ENCODE measurements at places on chromosomes 3 and 15. TPM values are rescaled to one million over a fixed set of nuclear protein-coding genes. Genes with fewer than 3 reads are reported as not detected.

The SLCO2A1 gene
- total RNA-seq = 169 TPM

The AMT gene
- 8.8 TPM for total RNA-seq

The RLBP1 gene
- not detected for total RNA-seq

The TTC21A gene
- 7.1 TPM for total RNA-seq

The HGD gene
- 1.0 TPM for total RNA-seq

The ZNF717 gene
- 12.4 TPM for total RNA-seq

The GANC gene
- 85.3 TPM for total RNA-seq

The ZIC4 gene
- total RNA-seq = not detected

The XIRP1 gene
- 0.18 TPM for total RNA-seq

The SV2B gene
- 0.58 TPM for total RNA-seq

The BNC1 gene
- 0.15 TPM for total RNA-seq

The NME9 gene
- 1.8 TPM for total RNA-seq

The GPR27 gene
- 2.8 TPM for total RNA-seq

The ATXN7 gene
- total RNA-seq = 23.4 TPM

The ZCWPW2 gene
- 1.9 TPM for total RNA-seq

Data from left lung (tissue), 14 donors.